ENCODE measurements at places on chromosomes 2 and 18.

GRCh38 chr2:120828066-120828465, 92.4 kb downstream of the GLI2 start:
- DNase-seq = no peak

DNA sequence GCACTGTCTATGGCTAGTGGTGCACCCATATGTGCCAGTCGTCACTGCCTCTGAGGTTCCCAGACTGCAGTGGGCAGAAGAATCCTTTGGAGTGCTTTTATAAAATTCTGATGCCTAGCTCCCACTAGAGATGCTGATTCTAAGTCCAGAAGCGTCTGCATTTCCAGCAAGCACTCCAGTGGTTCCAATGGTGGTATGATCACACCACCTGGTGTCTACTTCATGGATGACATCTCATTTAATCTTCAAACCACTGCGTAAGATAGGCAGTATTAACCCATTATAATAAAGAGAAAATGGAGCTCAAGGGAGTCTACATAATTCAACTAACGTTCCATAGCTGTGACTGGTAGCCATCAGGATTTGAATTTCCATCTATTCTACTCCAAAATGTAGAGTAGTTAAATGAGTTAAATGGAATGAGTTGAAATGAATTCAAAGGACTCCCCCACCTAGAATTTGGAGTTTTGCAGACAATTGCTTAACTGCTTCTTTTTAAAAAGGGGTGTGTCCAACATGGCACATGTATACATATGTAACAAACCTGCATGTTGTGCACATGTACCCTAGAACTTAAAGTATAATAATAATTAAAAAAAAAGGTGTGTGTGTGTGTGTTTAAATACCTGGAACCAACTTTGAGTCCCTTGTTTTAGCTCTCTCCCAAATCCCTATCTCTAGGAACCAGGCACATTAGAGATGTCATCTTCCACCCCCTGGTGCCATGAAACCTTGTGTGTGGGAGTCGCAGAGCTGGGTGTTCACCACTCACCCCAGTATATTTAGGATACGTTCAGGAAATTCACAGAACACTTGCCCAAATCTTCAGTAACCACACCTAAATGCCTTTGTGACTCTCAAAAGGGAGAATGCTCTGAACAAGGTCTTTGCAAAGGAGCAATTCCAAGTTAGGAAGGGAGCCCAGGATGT, 14.1 kb downstream of the LAMA3 start:
- peak; percentile 58 for DNase-seq

- DNase-seq = no peak
Measured at GRCh38 chr2:69677914-69678313, 34.4 kb upstream of the AAK1 start.

- DNase-seq = no peak
Measured at GRCh38 chr2:134609924-134610513, 108.8 kb downstream of the TMEM163 start.

GRCh38 chr2:70515938-70516337, 37.7 kb downstream of the TGFA start:
- DNase-seq = no peak

- DNase-seq = no peak
Measured at GRCh38 chr2:189528617-189529016, 52.0 kb downstream of the SLC40A1 start.

- DNase-seq = no peak
Measured at GRCh38 chr2:225367482-225367881, 32.0 kb upstream of the NYAP2 start.

DNA sequence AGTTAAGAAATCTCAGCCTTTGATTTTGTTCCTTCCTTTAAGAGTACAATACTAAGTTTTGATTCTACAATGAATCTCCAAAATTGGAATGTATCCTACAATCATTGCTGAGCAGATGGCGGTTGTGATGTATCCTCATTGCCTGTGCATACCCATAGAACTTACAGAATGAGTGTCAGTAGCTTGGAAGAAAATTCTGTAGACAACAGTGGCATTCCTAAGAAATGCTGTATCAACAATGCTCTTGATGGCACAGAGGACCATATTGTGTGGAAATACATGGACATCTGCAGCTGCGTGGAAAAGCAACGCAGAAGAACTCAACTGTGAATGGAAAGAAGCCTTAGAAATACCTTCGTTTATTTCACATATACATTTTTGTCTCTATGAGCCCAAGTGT, 30.2 kb downstream of the GAREM1 start:
- no peak for DNase-seq

DNA sequence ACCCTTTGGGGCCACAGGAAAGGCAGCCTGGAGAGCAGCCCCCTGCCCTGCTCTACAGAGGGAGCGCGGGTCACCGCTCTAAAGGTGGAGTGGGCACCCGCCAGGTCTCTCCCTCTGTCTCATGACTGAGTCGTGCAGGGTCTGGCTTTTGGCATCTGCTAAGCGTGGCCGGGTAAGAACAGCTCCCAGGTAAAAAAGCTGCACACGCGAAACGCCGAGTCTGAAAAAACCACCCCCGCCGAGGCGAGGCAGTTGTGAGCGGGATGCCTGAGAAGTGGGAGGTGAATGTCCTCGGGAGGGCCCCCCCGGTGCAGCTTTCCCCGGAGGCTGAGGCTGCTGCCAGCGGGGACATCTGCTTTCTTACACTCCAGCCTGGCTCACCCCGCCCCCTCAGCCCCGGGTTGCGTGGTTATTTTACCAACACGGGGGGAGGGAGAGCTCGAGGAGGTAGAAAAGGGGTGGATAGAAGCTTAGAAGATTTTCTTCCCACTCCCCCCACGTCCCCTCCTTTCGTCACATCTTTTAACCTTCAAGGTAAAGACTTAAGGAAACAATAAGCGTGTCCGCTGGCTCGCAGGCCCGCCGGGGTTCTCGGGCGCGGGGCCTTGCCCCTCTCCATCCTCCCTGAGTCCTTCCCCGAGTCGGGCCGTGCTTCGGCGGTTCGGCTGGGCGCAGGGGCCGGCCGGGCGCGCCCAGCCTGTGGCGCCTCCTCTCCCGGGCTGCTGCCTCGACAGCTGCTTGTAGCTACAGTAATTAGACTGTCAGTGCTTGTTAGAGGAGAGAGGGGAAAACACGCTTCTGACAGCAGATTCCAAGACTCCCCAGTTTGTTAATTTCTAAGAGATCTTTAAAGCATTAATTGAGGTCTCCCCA, 70.6 kb upstream of the PSMD14 start:
- DNase-seq = peak; percentile 43

DNA sequence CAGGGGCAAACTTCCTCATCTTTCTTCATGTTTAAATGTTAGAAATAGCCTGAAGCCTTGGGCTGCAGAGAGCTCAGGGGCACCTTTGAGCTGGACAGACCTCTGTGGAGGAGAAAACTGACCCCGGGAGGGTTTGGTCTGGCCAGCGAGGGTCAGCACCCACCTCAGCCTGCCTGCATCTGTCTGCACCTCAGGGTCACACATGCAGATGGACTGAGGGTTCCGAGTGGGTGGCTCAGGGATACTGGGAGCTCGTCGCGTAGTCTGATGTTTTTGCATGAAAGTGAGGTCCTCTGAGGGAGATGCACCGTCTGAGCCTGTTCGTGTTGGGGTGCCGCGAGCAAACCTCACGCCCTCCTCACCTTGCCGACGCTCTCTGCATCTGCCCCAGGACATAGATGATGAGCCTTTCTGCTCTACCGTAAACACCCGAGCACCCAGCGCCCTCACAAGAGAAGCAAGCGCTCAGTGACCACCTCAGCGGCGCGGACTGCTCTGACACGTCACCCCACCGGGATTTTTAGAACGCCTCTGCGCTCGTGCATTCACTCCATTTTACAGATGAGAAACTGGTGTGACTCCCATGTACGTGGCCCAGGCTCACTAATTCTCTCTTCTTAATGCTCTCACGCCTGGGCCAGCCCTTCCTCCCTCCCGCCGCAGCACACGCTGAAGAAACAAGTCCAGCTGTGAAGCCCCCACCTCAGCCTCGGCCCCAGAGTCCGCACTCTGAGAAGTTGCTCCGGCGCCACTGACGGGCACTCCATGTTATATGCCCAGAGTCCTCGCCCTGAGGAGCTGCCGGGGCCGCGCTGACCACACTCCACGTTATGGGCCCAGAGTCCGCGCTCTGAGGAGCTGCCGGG, 9.5 kb downstream of the KCNG2 start:
- DNase-seq = no peak

DNA sequence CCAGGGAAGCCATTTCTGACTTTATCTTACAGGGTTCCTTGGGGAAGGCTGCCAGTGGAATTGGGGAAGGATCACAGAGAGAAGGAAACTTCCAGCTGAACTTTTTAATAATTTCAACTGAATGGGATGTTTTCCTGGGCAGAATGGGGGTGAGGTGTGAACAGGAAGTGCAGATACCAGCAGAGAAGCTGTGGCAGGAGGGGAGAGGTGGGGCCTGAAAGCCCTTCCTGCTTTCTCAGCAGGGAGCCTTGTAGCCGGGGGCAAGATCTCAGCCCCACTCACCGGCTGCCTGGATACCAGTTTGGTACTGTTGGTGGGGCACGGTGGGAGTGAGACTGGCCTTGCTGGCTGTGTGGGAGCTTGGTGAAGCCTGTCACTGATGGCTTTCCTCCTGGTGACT, 170.5 kb downstream of the ZBTB7C start:
- DNase-seq = no peak

GRCh38 chr2:51093016-51093415, 61.1 kb upstream of the NRXN1 start:
- no peak for DNase-seq

- DNase-seq = no peak
Measured at GRCh38 chr18:398935-399630, 101.4 kb downstream of the COLEC12 start.

DNA sequence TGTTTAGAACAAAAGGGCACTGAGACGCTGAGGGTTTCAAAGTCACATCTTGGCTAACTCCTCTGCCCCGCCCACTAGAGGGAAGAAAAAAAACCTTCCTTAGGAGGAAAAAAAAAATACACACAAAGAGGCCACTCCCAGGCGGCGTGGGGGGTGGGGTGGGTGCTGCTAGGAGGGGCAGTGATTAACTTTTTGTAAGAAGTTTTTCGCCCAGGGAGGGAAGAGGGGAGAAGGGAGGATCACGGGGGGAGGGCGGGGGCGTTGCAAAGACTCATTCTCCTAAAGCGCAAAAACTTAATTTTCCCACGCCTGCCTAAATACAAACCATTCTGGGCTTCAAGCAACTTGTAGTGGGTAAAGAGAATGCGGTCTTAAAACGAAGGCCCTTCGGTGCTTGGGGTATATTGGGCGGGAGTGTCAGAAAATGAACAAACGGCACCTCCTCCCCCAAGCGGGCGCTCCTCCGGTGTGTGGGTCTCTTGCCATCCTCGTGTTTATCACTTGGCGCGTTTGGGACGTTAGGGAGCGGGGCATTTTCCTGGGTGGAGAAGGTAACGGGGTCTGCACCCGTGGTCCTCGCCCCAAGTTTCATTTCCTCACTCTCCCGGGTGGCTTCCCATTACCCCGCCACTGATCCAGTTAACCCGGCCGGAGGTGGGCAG, 1.7 kb downstream of the CXCR4 start:
- DNase-seq = peak; percentile 84

- no peak for DNase-seq
Measured at GRCh38 chr2:103361712-103362111, 599.9 kb downstream of the TMEM182 start.

GRCh38 chr2:10559634-10560224, 111.6 kb upstream of the ODC1 start:
- no peak for DNase-seq

DNA sequence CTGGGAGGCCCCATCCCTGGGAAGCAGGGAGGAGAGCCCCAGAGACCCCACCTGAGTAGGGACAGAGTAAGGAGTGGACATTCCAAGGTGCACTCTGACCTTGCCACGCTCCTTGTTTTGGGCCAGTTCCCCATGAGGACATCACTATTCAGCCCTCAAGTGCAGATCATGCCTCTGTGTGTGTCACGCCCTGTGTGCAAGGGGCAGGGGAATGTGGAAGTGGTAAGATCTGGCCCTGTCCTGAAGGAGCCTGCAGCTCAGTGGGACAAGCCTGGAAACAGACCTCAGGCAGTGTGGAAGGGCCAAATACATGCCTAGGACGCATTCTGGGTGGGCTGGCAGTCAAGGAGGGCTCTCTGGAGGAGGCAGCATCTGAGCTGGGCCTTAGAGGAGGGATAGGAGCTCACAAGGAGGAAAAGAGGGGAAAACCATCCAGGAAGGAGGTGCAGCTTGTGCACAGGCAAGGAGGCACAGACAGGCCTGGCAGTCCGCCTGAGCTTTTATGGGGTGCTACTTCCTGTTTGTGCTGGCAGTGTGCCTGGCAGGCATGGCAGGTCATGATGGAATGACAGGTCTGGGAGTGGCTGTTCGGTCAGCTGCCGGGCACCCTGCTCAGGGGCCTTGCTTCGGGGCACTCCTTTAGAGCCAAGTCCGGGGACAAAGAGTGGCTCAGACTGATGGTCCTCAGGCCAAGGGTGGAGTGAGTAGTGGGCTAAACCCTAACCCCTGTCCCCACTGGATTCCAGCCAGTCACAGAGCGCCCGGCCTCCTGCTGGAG, 3.3 kb downstream of the KLHL30 start:
- DNase-seq = no peak

DNA sequence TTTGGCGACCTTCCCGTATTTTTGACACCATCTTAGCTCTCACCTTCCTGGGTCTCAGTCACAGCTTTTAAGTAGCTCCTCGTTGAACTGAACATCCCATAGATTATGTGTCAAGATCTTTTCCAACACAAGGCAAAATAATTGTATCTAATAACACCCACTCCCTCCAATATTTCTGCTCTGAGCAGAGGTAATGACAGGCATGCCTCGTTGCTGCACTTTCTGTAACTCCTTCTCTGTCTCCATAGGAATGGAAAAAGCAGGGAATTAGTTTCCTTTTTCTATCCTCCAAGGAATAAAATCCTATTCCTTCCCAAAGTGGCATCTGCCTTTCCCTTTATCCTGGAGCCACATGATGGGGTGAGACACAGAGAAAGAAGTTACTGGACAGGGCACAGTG, 174.0 kb upstream of the CDH20 start:
- no peak for DNase-seq

GRCh38 chr2:109171444-109172334, 42.7 kb downstream of the SH3RF3 start:
- no peak for DNase-seq

- DNase-seq = no peak
Measured at GRCh38 chr2:66862885-66863650, 428.1 kb downstream of the MEIS1 start.

DNA sequence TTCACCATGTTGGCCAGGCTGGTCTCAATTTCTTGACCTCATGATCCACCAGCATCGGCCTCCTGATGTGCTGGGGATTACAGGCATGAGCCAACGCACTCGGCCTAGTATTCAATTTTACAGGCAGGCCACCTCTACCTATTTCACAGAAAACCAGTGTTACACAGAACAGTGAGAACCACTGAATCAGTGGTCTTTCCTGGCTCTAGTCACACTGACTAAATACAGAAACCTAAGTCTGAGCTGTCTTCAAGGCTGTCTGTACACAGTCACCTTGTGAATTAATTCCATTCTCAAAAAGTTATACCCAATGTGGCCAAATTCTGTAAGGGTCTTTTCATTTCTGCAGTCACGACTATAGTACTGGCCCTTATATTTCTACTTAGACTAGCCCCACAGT, 3.5 kb downstream of the RNF149 start:
- DNase-seq = no peak

All from CD4-positive, alpha-beta T cell treated with Interleukin-21 for 1 hour (primary cell).